Fibroblast of pulmonary artery (primary cell): ENCODE measurements at places on chromosomes 6 and 20.

- no peak for DNase-seq
Observed at GRCh38 chr6:149446791-149447376, 37.9 kb downstream of the ZC3H12D start.

GRCh38 chr20:62745279-62745951, 36.8 kb downstream of the NTSR1 start:
- DNase-seq: no peak

DNA sequence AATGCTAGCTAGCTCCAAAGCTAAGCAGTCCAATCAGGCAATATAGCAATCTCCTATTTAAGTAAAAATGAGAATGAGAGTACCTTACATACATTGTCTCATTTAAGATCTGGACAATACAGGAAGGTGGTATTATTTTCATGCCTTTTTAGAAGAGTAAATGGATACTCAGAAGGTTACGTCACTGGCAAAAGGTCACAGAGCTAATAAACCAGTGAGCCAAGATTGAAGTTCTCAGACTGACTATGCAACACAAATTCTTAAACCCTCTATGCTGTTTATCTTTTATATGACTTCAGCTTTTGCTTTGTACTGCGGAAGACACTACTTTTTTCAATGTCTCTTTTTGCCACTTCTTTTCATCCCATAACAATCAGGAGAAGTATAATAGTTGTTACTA, 135.2 kb upstream of the PRL start:
- no peak for DNase-seq

DNA sequence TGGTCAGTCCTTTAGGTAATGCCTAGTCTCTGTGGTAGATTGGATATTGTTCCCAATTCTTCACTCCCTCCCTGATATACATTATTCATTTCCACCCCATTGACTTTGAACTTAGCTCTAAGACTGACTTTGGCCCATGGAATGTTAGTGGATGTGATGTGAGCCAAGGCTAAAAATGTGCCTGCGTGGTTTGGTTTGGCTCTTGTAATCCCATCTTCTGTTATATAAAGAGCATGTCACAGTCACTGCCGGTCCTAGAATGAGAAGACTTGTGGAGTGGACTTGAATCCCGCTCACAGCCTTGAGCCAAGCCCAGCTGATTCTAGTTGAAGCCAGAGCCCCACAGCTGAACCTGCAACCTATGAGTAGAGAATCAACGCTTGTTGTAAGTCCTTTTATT, 23.6 kb upstream of the DNAAF9 start:
- no peak for DNase-seq

DNA sequence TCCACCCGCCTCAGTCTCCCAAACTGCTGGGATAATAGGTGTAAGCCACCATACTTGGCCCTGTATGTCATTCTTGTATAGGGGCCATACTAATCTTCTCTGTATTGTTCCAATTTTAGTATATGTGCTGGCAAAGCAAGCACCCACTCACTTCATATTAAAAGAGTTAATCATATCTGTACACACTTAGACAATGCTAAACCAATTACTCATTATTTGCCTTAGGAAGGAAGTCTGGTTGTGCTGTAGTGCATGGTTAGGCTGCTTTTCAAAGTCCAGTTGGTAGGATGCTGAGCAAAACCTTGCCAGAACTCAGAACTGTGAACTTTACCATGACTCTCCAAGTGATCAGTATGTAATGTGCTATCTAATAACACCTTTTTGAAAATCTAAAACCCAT, 88.6 kb downstream of the LIN28B start:
- DNase-seq: peak; percentile 13

- DNase-seq: no peak
Observed at GRCh38 chr20:47659904-47660601, 125.2 kb downstream of the SULF2 start.

DNA sequence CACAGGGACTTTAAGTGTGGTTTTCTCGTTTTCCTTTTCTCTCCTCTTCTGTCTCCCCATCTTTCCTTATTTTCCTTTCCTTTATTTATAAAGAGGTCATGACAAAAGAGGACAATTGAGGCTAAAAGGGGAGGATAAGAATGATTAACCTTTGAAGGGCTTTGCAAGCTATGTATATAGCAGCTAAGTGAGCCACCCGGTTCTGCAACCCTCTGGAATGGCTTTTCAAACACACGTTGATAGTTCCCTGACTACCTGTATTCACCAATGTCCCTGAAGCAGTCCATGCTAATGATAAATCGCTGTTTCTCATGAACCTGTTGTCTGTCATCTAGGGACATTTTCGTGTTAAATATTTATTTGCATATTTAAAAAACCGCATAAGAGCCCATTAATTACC, 124.4 kb upstream of the RALGAPA2 start:
- no peak for DNase-seq

DNA sequence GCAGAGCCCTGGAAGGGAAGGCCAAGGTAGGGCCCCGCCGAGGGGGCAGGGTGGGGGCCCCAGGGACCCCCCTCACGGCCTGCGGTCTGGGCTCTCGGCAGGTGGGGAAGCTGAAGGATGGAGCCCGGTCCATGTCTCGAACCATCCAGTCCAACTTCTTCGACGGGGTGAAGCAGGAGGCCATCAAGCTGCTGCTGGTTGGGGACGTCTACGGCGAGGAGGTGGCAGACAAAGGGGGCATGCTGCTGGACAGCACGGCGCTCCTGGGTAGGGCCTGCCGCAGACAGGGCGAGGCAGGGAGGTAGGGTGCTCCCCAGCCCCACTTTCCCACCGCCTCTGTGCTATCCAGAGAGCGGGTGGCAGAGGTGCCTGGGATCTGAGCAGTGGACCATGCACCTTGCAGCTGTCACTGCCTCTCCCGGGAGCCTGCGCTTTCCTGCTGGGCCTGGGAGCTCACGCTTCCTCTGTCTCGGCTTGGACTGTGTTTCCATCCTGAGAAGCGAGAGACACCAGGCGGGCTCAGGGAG, 83.1 kb downstream of the SYNJ2 start:
- no peak for DNase-seq

- DNase-seq: no peak
Observed at GRCh38 chr6:125814481-125814880, 23.7 kb downstream of the NCOA7 start.

GRCh38 chr6:56222499-56222898, 24.9 kb downstream of the COL21A1 start:
- DNase-seq: peak; percentile 36
